Activated T-helper 1 cell treated with anti-CD3 and anti-CD28 coated beads, Interleukin-12 subunit alpha, Interleukin-12 subunit beta, Interleukin-2, Interleukin-4 antibody, amounts not matched to agents 30 ng/mL and 10 ng/mL and 1 ng/mL, durations not matched to agents 14 hours and 24 hours and 36 hours (primary cell): ENCODE measurements at places on chromosomes 11 and 22. TPM values are rescaled to one million over a fixed set of nuclear protein-coding genes. Genes with fewer than 3 reads are reported as not detected.

Gene RAB38
- 2.0 and 2.8 TPM in 2 replicates for total RNA-seq

Gene OOSP2
- not detected in 2 replicates for total RNA-seq

Gene YPEL1
- total RNA-seq = 0.34 and 0.71 TPM in 2 replicates

Gene APOA1
- total RNA-seq = 0.22 TPM in 1 of 2 replicates, not detected in the other

Gene PIK3IP1
- total RNA-seq = 11.1 and 12.3 TPM in 2 replicates
